Dorsolateral prefrontal cortex (tissue), 122 donors: ENCODE measurements at places on chromosomes 3 and 15.

DNA sequence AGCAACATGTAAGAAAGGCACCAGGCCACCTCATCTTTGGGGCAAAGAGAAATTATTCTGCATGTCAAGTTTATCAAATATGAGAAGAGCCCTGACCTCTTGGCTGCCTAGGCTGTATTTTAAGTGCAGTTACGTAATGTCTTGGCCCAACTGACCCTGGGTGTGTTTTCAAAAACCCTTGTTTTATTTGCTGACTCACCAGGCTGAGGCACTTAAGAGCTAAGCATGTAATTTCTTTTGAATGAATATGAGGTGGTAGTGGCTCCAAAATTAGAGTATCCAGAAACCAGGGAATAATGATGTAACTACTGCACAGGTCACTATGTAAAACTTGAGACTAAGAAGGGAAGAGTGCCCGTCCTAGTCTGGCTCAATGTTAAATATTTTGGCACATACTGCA, 24.3 kb downstream of the PGPEP1L start:
- no peak for DNase-seq

DNA sequence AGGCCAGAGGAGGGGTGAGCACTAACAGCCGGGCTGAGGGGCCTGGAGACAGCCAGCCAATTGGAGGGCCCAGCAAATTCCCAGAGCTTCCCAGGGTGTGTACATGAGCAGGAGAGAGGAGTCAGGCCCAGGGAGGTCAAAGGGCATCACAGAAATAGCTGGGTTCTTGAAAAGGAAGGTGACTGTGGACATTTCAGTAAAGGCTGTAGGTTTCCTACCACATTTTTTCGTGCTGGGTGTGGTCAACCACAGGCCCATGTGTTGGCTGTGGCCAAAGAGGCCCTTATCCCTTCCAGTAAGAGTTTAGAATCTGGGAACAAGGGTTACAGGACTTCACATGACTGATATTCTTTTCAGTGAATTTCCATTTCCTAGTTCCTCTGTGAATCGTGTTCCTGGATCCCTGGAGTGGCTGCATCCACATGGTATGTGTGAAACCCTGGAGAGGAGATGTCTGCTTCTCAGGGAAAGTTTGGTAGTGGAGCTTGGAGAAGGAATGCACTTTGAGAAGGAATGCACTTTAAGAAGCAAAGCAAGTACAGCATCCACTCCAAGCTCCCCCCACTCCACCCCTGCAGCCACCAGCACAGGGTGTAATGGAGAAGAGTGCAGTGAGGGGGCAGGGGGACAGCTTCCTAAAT, 73.2 kb upstream of the HEG1 start:
- no peak for DNase-seq

GRCh38 chr3:177041730-177042551, 155.3 kb downstream of the TBL1XR1 start:
- DNase-seq, result no peak

- no peak for DNase-seq
Measured at GRCh38 chr15:31302778-31303725, 23.6 kb upstream of the KLF13 start.

- no peak for DNase-seq
Measured at GRCh38 chr3:120419797-120420196, 31.0 kb downstream of the FSTL1 start.

- DNase-seq, result no peak
Measured at GRCh38 chr3:197435426-197435825, 120.3 kb downstream of the BDH1 start.

DNA sequence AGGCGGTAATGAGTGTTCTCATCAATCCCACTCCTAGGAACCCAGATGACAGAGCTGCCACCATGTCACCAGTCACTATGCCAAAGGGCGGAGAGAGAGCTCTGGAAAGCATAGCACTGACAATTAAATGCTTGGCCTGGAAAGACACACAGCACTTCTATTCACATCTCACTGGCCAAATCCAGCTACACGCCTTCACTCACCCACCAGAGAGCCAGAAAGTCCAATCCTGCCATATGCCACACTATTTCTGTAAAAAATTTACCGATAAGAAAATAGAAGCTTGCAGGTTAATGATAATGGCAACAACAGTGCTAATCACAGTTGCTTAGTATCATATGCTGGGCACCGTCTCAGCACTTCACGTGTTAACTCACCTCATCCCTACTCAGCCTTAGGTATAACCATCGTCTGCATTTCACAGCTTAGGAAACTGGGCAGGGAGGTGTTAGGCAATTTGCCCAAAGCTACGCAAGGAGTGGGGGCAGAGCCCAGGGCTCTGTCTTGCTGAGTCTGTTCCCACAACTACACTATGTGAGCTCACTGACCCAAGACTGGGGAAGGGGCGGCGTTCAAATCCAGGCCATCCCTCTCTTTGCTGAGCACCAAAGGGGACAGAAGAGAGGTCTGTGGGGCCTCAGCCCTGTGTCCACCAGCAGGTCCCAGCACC, 16.5 kb downstream of the KLHL25 start:
- no peak for DNase-seq

GRCh38 chr15:61013146-61013545, 216.0 kb downstream of the RORA start:
- no peak for DNase-seq
